Smooth muscle cell of bladder (primary cell): ENCODE measurements at places on chromosomes 5 and 9. TPM values are rescaled to one million over a fixed set of nuclear protein-coding genes. Genes with fewer than 3 reads are reported as not detected.

The IL9 gene
- total RNA-seq = not detected in 2 replicates

The AJM1 gene
- 1.00 and 1.4 TPM in 2 replicates for total RNA-seq

The CRHBP gene
- total RNA-seq = 1.3 and 2.1 TPM in 2 replicates

The SLC6A3 gene
- under 0.01 TPM in 1 of 2 replicates, not detected in the other for total RNA-seq

The DDX4 gene
- total RNA-seq = not detected in 2 replicates

The ALDH1A1 gene
- total RNA-seq = 238 and 290 TPM in 2 replicates
